ENCODE measurements at places on chromosomes 3 and 15. TPM values are rescaled to one million over a fixed set of nuclear protein-coding genes. Genes with fewer than 3 reads are reported as not detected.

Gene SOX14
- total RNA-seq, result 0.30 TPM

Gene IL5RA
- total RNA-seq, result 9.4 TPM

Gene FSIP1
- 7.3 TPM for total RNA-seq

Gene CPNE4
- 3.2 TPM for total RNA-seq

Gene COL6A5
- 0.06 TPM for total RNA-seq

Gene FOXB1
- total RNA-seq, result 2.1 TPM

Gene ARPP21
- 41.0 TPM for total RNA-seq

Gene SH2D7
- total RNA-seq, result not detected

Gene RFX7
- 23.6 TPM for total RNA-seq

Gene PSMD2
- total RNA-seq, result 177 TPM

Gene MRPS11
- 22.5 TPM for total RNA-seq

Gene SLC2A2
- total RNA-seq, result not detected

Gene SCAMP5
- 28.4 TPM for total RNA-seq

Gene FRMD4B
- total RNA-seq, result 40.9 TPM

All from spinal cord (tissue), 10 donors.